ENCODE measurements at places on chromosomes 4 and X. TPM values are rescaled to one million over a fixed set of nuclear protein-coding genes. Genes with fewer than 3 reads are reported as not detected.

- DNase-seq = no peak
These were observed 235.1 kb downstream of the QDPR start for GRCh38 chr4:17276776-17277175.

DNA sequence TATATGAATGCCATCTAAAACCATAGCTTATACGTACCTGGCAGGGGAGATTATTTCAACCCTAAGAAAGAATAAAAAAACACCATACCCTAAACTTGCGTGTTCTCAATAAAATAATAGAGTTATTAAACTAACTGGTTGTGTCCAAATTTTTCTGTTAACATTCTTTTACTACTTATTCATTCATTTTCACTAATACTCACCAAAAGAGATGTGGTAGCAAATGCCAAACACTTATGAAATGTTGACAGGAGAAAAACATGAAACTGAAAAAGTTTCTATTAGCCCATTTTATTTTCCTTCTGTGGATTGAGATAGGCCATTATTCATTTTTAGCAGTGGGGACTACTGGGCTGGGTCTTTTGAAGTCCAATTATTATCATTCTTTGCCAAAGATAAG, 102.0 kb downstream of the TSPAN5 start:
- no peak for DNase-seq

GRCh38 chrX:111375747-111376146, 36.2 kb downstream of the DCX start:
- DNase-seq = peak; percentile 6

DNA sequence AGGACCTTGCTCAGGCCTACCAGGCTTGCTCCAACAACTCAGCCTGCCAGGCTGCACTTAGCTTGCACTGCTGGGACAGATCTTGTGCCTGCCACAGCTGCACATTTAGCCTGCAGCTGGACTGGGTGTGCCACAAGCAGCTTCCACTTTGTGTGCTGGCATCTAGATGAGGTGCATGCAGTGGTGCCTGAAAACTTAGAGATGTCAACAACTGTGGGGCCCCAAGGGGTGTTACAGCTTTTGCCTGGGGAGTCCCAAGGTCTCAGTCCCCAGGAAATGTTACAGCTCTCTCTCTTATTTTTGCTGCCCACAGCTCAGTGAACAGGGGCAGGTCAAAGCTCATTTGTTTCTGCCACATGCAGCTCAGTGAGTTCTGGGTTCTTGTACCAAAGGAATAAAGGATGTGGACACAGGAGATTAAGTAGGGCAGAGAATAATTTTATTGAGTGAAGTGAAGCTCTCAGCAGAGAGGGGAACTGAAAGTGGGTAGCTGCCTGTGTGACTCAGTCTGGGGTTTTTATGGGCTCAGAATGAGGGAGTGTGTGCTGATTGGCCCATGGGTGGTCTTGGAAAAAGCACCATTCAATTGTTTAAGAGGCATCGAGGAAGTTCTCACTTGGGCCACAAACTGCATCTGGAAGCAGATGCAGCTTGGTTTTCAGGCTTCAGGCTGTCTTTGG, 828.3 kb downstream of the TECRL start:
- no peak for DNase-seq

GRCh38 chr4:173410079-173410478, 11.2 kb upstream of the SCRG1 start:
- no peak for DNase-seq

GRCh38 chr4:1685235-1686150, 1.4 kb upstream of the FAM53A start:
- peak; percentile 57 for DNase-seq

DNA sequence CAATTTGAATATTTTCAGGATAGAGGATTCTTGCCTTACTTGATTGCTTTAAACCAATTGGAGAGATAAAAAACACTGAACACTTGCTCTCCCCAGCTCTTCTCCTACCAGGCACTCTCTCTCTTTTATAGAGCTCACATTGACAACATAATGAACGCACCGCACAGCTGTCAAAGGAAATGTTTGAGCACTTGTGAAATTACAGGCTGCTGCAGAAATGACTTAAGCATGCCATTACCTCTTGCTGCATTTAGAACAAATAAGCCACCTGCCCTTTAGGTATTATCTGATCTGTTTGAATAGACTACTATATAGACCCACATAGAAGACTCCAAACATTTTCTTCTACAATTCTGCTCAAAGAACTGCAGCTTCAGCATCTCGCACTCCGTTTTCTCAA, 227.7 kb downstream of the C4orf33 start:
- no peak for DNase-seq

- no peak for DNase-seq
These were observed 131.4 kb upstream of the ADGRL3 start for GRCh38 chr4:61068745-61069144.

GRCh38 chrX:68868316-68868715, 39.5 kb downstream of the EFNB1 start:
- no peak for DNase-seq

DNA sequence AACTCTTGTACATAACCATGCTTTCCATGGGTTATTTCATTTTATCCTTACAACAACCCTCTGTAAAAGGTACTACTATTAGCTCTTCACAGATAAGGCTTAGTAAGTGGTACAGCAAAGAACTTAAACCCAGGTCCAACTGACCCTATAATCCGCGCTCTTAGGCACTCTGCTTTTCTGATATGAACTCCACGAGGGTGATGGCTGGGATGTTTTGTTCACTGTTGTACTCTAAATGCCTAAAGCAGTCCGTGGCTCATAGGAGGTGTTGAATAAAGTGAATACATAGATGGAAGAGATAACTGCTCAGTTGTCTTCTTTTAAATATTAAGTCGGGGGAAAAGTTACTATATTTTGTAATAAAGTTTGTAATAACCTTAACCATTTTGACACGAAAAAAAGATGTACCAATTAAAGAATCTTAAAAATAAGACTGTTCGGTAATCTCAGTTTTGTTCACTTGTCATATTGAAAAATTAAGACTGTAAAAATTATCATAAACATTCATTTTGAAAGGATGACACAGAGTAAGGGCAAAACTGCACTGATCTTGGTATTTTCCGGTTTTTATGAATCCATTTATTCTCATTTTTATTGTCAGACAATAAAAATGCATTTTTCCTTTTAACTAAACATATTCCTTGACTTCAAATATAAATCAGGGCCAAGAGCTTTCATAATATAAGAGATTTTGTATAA, 166.5 kb downstream of the FBXW7 start:
- DNase-seq = no peak

DNA sequence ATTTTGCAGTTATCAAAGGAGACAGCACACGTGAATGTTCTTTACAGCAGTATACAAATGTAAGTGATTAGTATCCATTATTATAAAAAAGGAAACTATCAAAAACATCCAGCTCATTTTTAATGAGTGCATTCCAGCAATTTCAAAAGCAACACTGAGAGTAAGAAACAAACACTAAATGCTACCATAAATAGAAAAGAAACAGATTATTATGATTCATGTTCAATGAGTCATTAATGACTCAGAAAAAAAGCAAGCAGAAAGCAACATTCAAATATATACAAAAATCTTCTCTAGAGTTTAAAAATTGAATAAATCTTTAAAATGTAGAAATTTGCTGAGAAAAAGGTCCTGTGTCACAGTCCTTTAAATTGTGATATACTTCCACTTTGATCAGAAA, 346.5 kb upstream of the FMR1 start:
- no peak for DNase-seq

GRCh38 chr4:141142423-141142822, 9.2 kb upstream of the RNF150 start:
- DNase-seq = no peak

DNA sequence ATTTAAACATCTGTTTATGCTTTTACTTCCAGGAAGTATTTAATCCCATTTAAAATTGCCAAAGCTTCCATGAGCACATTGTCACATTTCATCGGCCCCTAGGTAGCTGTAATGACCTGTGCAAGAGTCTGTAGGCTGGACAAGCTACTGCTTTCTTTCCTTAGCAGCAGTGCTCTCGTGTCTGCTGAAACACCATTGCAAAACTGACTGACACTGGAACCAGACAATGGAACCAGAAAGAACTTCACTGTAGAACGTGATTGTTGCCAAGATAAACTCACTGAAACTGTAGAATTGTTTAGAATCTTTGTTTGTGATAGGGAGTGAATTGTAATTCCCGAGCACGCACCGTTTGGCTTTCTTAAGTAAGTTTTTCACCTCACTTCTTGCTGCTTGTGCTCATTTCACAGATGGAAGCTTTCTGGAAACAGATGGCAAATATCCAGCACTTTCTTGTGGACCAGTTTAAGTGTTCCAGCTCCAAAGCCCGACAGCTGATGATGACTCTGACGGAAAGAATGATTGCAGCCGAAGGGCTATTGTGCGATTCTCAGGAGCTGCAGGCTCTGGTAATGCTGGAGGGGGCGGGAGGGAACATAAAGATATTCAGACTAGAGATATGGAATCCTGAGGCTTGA, 36.9 kb downstream of the EVC start:
- no peak for DNase-seq

- DNase-seq = no peak
These were observed 4.5 kb downstream of the RPL10 start for GRCh38 chrX:154402622-154403127.

The TMEM156 gene
- total RNA-seq = not detected

The NLGN3 gene
- 4.6 TPM for total RNA-seq

The EXOC1L gene
- total RNA-seq = not detected

The CXorf38 gene
- total RNA-seq = 11.7 TPM

The MAGEA9B gene
- total RNA-seq = not detected

The FAM149A gene
- 13.9 TPM for total RNA-seq

The HS6ST2 gene
- 9.3 TPM for total RNA-seq

The PLK4 gene
- total RNA-seq = 24.1 TPM

The CTAG1A gene
- not detected for total RNA-seq

The AREG gene
- total RNA-seq = not detected

The ZXDA gene
- 4.4 TPM for total RNA-seq

Measured in H7 (cell line).